MG63 (cell line): ENCODE measurements at places on chromosomes 3 and 15.

DNA sequence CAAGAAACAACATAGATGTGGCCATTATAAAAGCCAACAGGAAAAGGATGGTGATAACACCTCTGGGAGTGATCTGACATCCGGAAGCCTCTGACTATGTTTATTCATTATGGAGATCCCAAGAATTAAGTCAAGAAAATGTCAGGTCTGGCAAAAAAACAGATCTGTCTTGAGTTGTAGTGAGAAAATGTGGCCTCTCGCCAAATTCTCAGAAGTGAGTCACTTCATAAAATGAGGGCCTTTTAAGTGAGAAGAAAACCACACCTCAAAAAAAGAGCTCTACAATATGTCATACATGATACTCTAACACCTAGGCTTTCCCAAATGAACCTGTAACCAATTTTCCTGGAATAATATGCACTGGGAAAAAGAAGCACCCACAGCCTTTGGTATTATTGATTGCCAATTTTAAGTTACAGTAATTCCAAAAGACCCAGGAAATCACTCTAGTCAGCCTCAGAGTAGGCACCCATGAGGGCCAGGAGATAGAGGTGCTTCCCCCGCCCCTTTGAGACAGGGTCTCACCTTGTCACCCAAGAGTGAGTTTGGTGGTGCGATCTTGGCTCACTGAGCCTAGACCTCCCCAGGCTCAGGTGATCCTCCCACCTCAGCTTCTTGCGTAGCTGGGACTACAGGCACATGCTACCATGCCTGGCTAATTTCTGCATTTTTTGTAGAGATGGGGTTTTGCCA, 38.0 kb downstream of the CCR3 start:
- DNase-seq, result peak; percentile 24

DNA sequence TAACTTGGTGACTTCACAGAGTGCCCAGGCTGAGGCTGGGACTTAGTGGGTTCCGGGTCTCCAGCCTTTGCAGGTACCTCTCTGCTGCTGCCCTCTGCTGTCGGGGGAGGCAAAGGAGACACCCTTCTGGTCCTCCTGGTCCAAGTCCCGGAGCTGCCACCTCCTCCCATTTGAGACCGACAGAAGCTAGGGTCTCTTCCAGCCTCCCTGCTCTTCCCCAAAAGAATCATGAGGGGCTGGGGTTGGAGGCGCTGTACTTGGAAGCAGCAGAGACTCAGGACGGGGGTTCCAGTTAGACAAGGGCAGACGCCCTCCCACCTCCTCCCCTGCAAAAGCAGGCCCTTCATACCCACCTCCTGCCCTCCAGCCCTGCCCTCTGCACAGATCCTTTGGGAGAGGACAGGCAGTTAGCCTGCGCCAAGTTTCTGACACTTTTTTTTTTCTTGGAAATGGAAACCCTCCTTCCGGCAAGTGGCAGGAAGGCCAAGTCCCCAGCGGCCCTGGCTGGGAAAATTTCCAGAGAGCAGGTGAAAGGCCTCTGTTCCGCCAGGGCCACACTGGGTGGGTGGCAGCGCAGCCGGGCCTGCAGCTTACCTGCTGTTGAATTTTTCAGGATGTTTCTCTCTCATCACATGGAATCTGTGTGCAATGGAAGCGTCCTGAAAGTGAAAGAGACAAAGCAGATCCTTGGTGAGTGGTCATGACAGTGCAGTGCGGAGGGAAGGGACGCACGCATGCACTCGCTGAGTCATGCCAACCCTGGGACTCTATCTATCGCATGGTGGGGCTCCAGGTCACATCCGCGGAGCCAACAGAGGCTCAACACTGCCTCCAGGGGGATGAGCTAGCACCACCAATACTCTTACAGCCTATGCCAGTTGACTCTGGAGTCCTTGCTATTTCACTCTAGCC, 119.9 kb downstream of the DGKG start:
- DNase-seq, result peak; percentile 93

DNA sequence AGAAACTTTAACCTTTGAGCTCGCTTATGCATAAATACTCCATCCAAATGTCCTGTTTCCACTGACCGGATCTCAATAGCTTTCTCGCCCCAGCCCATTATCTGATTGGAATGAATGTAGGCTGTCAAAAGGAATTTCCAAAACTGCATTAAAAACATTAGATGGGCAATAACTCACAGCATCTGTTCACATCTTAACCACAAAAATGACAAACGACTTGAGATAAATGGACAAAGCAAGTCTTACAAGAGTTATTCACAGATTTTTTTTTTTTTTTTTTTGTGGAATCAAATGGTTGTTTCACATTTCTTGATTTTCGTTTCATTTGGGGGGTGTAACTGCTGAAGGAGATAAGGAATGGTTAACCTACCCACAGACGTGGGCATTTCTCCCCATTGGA, 39.7 kb upstream of the SLC2A2 start:
- DNase-seq, result no peak

- no peak for DNase-seq
Measured at GRCh38 chr3:136735103-136735502, 17.1 kb downstream of the STAG1 start.
